ENCODE measurements at places on chromosomes 12 and 14.

- no peak for DNase-seq
Measured at GRCh38 chr12:114166362-114166761, 200.2 kb upstream of the RBM19 start.

- DNase-seq = no peak
Measured at GRCh38 chr12:113242026-113242418, 20.8 kb downstream of the TPCN1 start.

- no peak for DNase-seq
Measured at GRCh38 chr14:84806622-84807021, 723.3 kb upstream of the FLRT2 start.

DNA sequence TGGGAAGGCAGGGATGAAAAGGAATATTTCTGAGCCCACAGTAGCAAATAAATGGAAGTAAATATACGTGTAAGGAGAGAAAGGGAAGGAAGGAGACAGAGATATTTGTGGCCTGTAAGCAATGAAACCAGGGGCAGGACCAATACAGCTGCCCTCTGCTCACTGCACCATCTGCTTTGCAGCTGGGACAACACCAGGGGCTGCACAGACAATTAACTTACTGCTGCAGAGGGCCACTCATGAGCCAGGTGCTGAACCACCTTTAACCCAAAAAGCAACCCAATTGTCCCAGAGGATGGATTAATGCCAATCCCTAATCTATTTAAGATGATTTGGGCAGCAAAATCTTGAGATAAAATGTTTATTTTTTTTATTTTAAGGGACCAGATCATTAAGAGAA is 30.6 kb upstream of the TMX1 start:
- DNase-seq = no peak

DNA sequence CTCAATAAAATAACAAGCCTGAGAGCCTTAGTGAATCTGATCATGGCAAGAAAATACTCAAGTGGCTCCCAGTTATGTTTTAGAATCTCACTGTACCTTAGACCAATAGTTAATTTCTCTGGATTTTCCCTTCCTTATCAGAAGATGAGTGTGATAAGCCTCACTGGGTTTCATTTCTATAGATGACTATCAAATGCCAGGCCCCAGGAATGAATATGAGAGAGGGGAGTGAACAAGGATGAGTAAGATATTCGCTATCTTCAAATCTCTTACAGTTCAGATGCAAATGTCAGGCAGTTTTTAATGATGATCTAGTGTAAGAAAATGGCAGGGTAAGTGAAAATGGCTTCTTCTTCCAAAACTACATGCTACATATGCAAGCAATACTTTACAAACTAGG is 26.1 kb upstream of the OR10P1 start:
- DNase-seq = no peak
